ENCODE measurements at places on chromosomes 7 and 10.
A peak's percentile ranks its signal among the peaks of the same experiment; 100 is the strongest.

GRCh38 chr10:113279262-113279661, 273.6 kb upstream of the HABP2 start:
- no peak for DNase-seq

DNA sequence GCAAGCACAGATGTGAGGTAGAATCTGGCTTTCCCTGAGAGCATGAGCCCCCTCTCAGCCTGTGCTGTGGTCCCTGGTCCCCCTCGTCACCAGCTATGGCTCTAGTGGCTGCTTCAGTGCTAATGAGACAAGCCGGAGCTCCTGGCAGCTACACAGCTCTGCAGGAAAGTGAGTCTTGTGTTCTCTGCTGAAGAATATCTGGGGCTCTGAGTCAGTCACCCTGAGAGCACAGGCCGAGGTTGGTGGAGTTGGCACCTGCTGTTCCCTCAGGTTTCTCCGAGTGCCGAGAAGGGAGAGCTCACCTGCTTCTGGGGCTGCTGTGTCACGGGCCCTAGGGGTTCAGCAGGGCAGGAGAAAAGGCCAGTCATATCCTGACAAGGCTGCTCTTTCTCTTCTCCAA, 37.2 kb upstream of the GJD4 start:
- no peak for DNase-seq

DNA sequence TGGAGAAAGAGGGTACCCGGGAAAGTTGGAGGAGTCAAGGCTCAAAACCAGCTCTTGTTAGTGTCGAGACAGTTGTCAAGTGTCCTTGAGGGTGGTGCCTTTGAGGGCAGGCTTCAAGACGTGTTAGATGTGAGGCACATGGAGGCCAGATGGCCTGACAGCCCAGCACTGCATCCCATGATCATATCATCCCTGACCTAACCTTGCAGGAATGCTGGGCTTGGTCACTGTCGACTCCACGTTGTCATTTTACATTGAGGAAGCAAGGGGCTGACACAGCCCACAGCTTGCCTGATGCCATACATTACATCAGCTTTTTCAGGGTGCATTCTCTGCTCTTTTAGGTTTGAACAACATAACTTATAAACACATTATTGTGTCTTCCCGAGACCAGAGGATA, 114.1 kb downstream of the ABCA13 start:
- no peak for DNase-seq

- no peak for DNase-seq
Observed at GRCh38 chr7:54339073-54339472, 203.1 kb upstream of the VSTM2A start.

- DNase-seq, result peak; percentile 21
Observed at GRCh38 chr10:11823122-11823988, at the start of gene PROSER2. Gene PROSER2 (plus strand): TSS chr10:11823356. CDS start chr10:11852078, 28,722 bp downstream.

- no peak for DNase-seq
Observed at GRCh38 chr10:111488668-111489067, 411.8 kb downstream of the ADRA2A start.

DNA sequence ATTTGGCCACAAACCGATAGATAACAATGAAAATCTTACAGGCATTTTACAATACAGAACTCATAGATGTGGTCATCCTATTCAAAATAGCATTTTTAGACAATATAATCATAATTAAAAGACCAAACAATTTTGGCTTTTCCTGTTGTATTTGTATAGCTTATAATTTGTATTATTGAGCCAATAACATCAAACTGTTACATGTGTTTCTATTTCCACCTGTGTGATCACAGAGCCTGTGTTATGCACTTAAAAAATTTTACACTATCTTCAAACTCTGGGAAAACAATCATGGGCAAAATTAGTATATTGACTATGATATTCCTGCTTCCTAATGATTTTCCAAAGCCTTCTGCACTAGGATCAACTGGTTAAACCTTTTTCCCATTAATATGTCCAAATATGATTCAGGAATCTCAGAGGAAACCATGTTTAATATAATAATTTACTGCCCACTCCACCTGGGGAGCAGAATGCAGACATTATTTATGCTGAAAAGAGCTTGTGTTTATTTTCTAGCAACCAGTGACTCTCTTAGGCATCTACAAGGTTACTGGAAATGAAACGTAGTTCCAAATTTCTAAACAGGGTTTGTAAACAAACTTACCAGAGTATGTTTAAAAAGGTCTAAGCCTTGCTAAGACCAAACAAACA, 1.7 kb downstream of the RHOBTB1 start:
- DNase-seq, result no peak

GRCh38 chr10:103708627-103709288, 146.6 kb downstream of the SH3PXD2A start:
- DNase-seq, result no peak

- no peak for DNase-seq
Observed at GRCh38 chr7:41508755-41509154, 194.1 kb downstream of the INHBA start.

DNA sequence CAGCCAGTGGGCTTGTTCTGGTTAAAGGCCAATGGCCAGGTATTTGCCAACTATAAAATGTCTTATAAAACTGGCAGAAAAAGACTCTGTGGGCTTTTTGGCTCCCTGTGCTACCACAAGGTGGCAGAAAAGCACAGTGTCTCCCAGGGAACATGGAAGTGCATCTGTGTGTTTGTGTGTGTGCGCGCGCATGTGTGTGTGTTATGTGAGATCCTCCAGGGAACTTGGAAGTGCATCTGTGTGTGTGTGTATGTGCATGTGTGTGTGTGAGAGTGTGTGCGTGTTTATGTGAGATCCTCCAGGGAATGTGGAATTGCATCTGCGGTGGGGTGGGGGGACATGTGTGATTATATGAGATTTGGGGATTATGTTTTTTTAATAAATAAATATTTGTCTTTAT, 30.2 kb upstream of the ABI1 start:
- DNase-seq, result no peak

- DNase-seq, result no peak
Observed at GRCh38 chr7:1940863-1941262, 270.8 kb downstream of the ELFN1 start.

GRCh38 chr7:66076462-66077329, 1.1 kb downstream of the ASL start:
- DNase-seq, result no peak

- DNase-seq, result no peak
Observed at GRCh38 chr7:46191776-46192175, 270.7 kb upstream of the IGFBP3 start.

GRCh38 chr10:118914629-118915028, 114.9 kb upstream of the NANOS1 start:
- no peak for DNase-seq

GRCh38 chr10:110919349-110919931, at the start of gene SHOC2:
Gene SHOC2 (plus strand): TSS chr10:110919604. CDS start chr10:110964359, 44,755 bp downstream.
- DNase-seq, result peak; percentile 92
